ENCODE measurements at places on chromosomes 2 and 18. TPM values are rescaled to one million over a fixed set of nuclear protein-coding genes. Genes with fewer than 3 reads are reported as not detected.

- no peaks in the 10 kb centered on the region for H3K36me3 ChIP-seq
- no peaks in the 10 kb centered on the region for H3K4me1 ChIP-seq
- no peak for DNase-seq
- no peak overlapping the region for H3K27ac ChIP-seq
Observed at GRCh38 chr2:239216614-239217273, 184.1 kb downstream of the HDAC4 start.

- no peak overlapping the region for H3K4me3 ChIP-seq
- H3K27me3 ChIP-seq: no peaks in the 10 kb centered on the region
- H3K36me3 ChIP-seq: no peaks in the 10 kb centered on the region
- H3K27ac ChIP-seq: no peak overlapping the region
- no peaks in the 10 kb centered on the region for H3K4me1 ChIP-seq
Observed at GRCh38 chr2:169027234-169027633, 3.9 kb downstream of the ABCB11 start.

DNA sequence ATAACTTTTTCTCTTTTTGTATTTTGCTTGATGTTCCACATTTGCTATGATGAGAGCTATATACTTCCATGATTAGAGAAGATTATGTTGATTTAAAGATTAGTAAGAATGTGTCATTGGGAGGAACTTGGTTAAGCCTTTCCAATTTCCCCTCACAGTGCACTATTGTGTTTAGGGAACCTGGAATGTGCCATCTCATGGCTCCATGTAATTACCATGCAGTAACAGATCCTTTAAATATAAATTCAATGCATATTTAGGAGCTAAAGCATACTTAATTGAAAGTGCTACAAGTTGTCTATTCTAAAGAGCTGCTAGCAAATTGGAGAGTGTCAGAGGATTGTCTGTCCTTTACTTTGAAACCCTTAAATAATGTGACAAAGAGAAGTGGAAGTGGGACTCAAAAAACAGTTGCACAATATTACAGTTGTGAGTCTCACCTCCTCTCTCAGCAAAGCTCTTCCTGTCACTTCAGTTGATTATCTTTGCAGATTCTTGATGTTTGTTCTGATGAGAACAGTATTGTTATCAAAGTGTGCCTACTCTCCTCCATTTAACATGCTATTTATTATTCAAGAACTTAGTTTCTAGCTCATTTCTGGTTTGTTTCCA is 1162.7 kb upstream of the ZEB2 start:
- no peak overlapping the region for H3K27ac ChIP-seq
- H3K4me1 ChIP-seq: no peaks in the 10 kb centered on the region
- DNase-seq: no peak
- H3K36me3 ChIP-seq: no peaks in the 10 kb centered on the region

DNA sequence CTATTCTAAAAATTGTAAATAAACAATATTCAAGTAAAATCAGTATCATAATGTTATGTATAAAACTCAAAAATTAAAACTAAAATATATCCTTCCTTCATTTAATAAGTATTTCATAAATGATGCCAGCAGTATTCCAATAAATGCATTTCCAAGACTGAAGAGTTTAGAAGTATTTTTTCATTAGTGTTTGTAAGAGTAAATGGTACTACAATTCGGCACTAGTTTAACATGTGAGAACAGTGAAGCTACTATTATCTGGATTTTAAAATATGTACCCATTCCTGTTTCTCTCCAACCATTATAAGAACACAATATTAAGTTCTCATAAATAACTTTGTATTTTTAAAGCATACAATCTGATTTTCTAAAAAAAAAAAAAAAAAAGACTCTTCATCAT is 3.3 kb downstream of the BAZ2B start:
- H3K4me1 ChIP-seq: peaks cover 4% of the 10 kb centered on the region
- DNase-seq: no peak
- no peak overlapping the region for H3K4me3 ChIP-seq
- H3K27me3 ChIP-seq: no peaks in the 10 kb centered on the region

DNA sequence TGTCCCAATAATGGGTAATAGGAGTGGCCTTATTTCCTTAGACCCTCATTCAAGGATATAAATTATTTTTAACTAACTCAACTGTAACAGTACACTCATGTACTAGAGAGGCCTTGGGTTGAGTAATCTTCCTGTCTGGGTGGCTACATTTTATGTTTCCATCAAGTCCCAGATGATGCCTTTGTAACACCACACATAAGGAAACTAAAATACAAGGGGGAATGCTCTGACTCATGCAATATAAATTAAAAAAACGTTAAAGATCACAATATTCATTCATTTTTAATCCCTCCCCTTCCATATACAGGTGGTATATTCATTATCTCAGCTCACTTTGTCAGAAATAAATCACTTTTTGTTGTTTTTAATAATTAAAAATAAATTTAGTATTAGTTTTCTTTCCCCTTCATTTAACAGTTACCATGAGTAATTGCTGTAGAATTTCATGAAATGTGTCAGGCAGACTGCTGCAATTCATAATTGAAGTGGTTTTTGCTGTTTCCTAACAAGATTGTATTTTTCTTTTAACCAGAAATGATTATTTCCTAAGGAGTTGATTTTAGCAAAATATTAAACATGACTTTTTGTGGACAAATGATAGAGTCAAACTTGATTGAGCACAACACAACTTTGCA is 1403.6 kb downstream of the SUCLG1 start:
- no peaks in the 10 kb centered on the region for H3K36me3 ChIP-seq
- no peaks in the 10 kb centered on the region for H3K4me1 ChIP-seq
- no peaks in the 10 kb centered on the region for H3K27me3 ChIP-seq

GRCh38 chr18:71878226-71878625 is 665.9 kb downstream of the CBLN2 start:
- no peak overlapping the region for H3K27ac ChIP-seq
- H3K4me3 ChIP-seq: no peak overlapping the region
- no peaks in the 10 kb centered on the region for H3K36me3 ChIP-seq
- no peaks in the 10 kb centered on the region for H3K27me3 ChIP-seq
- no peaks in the 10 kb centered on the region for H3K4me1 ChIP-seq

DNA sequence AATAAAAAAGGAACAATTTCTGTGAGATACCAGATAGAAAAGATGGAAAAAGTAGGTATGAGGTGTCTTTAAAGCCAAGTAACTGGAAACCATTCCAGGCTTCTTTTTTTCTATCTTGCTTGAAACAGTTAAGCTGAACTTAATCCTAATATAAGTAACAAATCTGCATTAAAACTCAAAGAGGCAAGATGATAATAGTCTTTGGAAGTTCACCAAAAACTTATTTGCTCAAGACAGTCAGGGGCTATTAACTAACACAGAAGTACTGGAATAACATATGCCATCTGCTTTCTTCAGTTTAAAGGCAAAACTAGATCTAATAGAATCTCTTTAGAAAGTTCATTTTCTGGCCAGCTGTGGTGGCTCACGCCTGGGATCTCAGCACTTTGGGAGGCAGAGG is 18.8 kb downstream of the PDIA6 start:
- no peaks in the 10 kb centered on the region for H3K27me3 ChIP-seq
- H3K4me3 ChIP-seq: no peak overlapping the region
- H3K36me3 ChIP-seq: peaks cover 10% of the 10 kb centered on the region
- no peak overlapping the region for H3K27ac ChIP-seq
- no peaks in the 10 kb centered on the region for H3K4me1 ChIP-seq

- no peaks in the 10 kb centered on the region for H3K27me3 ChIP-seq
- DNase-seq: peak; percentile 91
- no peaks in the 10 kb centered on the region for H3K4me1 ChIP-seq
- H3K4me3 ChIP-seq: no peak overlapping the region
- H3K27ac ChIP-seq: no peak overlapping the region
Observed at GRCh38 chr2:23351388-23352141, 33.4 kb upstream of the KLHL29 start.

DNA sequence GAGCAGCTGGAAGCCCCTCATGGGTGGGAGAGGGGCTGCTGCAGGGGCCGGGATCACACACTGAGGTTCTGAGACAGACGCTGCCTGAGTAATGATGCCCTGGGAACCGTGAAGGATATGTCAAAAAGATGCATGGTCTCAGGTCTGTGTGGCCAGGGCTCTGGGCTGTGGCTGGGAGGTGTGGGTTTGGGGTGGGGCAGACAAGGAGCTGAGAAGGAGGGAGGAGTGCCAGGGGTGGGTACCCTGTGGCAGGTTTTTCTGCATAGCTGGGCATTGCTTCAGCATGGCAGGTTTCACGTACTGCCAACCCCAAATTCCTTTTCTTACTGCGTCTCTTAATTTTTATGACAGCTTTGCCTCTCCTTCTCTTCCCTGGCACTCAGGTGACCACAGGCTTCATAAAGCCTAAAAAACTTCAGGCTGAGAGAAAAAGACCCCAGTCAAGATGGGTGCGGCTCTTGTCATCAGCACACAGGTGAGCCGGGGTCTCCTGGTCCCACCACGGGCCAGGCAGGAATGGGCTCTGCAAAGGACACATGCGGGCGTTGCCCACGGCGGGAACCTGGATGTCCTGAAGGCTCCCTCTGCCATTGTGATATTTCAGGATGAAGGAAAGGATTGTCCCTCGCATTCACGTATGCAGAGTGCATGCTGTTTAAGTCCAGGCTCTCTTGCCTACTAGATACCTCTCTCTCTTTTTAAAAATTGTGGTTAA is 18.0 kb downstream of the MALL start:
- H3K4me1 ChIP-seq: peaks cover 12% of the 10 kb centered on the region
- no peak overlapping the region for H3K4me3 ChIP-seq

DNA sequence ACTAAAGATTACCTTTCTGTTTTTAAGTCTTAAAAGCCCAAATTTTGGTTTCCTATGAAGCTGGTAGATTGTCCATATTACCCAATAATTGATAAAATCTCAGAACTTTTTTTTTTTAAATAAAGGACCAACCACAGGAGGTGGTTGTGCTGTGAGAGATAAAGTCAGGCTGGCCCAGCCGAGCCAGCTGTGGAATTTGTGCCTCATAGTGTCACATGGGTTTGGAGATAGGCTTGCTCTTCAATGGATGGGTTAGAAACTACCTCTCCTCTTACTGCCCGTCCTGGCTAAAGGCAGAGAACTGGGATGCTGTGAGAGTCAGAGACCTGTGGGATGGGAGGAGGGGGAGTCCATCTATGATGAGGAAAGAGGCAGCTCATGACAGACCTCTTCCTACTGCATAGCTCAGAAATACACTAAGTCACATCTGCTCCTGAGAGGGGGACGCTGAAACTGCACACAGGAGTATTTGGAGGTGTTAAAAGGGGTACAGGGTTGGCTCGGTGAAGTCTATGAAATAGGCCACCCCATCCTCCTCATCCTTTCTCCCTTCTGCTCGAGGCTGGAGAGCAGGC is 99.7 kb upstream of the MGAT4A start:
- no peak overlapping the region for H3K27ac ChIP-seq
- no peak overlapping the region for H3K4me3 ChIP-seq
- no peaks in the 10 kb centered on the region for H3K36me3 ChIP-seq
- no peaks in the 10 kb centered on the region for H3K27me3 ChIP-seq
- DNase-seq: no peak

DNA sequence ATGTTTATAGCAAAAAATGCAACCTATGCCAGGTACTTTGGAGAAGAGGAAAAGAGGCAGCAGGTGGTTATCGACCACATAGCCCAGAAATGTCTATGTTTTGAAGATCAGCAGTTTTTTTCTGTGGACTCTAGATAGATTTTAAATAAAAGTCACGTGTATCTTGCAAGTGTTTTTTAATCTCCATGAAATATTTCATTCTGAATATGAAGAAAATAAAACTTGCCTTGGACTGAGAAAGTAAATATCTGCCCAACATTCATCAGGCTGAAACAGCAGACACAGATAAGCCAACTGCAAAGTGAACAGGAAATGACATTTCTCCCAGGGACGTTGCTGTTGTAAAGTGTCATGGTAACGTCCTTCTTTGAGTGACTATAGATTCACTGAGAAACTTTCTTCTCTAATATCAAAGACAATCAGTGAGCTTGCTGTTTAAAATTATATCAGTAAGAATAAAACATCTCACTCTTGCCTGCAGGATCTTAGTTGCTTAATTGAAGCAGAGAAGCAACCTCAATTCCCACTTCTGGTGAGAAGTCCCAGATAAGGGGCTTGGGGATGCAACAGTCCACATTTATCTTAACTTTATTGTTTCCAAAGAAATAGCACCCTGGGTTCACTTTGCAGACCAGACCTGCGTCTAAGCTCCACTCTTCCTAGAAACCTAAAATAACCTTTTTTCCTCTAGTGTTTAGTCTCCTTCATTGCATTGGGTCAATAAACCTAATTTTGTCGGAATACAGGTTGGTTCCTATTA is 6.3 kb downstream of the MYOM1 start:
- no peaks in the 10 kb centered on the region for H3K27me3 ChIP-seq
- H3K4me3 ChIP-seq: no peak overlapping the region
- H3K4me1 ChIP-seq: peaks cover 3% of the 10 kb centered on the region
- no peaks in the 10 kb centered on the region for H3K36me3 ChIP-seq
- H3K27ac ChIP-seq: no peak overlapping the region

GRCh38 chr2:120691410-120691809 is 44.3 kb upstream of the GLI2 start:
- no peaks in the 10 kb centered on the region for H3K4me1 ChIP-seq
- DNase-seq: no peak
- H3K27me3 ChIP-seq: no peaks in the 10 kb centered on the region

GRCh38 chr2:224688997-224689396 is 27.2 kb downstream of the CCDC195 start:
- H3K4me3 ChIP-seq: no peak overlapping the region
- no peak for DNase-seq
- H3K27me3 ChIP-seq: no peaks in the 10 kb centered on the region
- no peaks in the 10 kb centered on the region for H3K4me1 ChIP-seq
- H3K36me3 ChIP-seq: no peaks in the 10 kb centered on the region

DNA sequence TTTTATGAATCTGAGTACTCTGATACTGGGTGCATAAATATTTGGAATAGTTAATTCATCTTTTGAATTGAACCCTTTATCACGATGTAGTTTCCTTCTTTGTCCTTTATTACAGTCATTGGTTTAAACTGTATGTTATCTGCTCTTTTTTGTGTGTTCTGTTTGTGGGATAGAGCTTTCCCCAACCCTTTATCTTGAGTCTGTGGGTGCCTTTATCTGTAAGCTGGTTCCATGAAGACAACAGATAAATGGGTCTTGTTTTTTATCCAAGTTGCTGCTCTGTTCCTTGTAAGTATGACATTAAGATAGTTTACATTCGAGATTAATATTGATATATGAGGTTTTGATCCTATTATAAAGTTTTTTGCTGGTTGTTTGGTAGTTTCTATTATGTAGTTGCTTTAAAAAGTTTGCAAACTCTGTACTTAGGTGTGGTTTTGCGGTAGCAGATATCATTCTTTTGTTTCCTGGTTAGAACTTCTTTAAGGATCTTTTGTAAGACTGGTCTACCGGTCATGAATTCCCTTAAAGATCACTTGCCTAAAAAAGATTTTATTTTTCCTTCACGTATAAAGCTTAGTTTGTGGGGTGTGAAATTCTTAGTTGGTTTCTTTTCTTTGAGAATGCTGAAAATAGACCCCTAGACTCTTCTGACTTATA is 1451.3 kb upstream of the SLC39A10 start:
- H3K4me3 ChIP-seq: no peak overlapping the region
- no peaks in the 10 kb centered on the region for H3K4me1 ChIP-seq
- H3K27me3 ChIP-seq: no peaks in the 10 kb centered on the region
- DNase-seq: no peak

- H3K27me3 ChIP-seq: no peaks in the 10 kb centered on the region
- peaks cover 2% of the 10 kb centered on the region for H3K4me1 ChIP-seq
- H3K4me3 ChIP-seq: no peak overlapping the region
- no peak for DNase-seq
- H3K27ac ChIP-seq: no peak overlapping the region
Observed at GRCh38 chr2:211837706-211838105, 700.9 kb downstream of the ERBB4 start.

RASGRP3 gene
- 12.8 TPM for total RNA-seq

MYOM1 gene
- total RNA-seq: 63.8 TPM

IL36B gene
- total RNA-seq: not detected

TNFAIP6 gene
- 3.6 TPM for total RNA-seq

CHRND gene
- not detected for total RNA-seq

ANKRD29 gene
- total RNA-seq: 10.2 TPM

FOXI3 gene
- total RNA-seq: not detected
